Activated CD8-positive, alpha-beta memory T cell treated with anti-CD3 and anti-CD28 coated beads, Interleukin-2, amount 10 ng/mL, durations not matched to agents 7 days and 5 days (primary cell): ENCODE measurements at places on chromosomes 3 and 15. TPM values are rescaled to one million over a fixed set of nuclear protein-coding genes. Genes with fewer than 3 reads are reported as not detected.
A peak's percentile ranks its signal among the peaks of the same experiment; 100 is the strongest.

ZNF660 gene
- total RNA-seq = 0.18 TPM

GPR149 gene
- total RNA-seq = not detected

SH3BP5 gene
- 19.4 TPM for total RNA-seq

SERPINI2 gene
- total RNA-seq = not detected

SEMA3G gene
- 0.28 TPM for total RNA-seq

AMIGO3 gene
- total RNA-seq = 1.2 TPM

GP5 gene
- 0.53 TPM for total RNA-seq

PLCD1 gene
- total RNA-seq = 12.3 TPM

DNA sequence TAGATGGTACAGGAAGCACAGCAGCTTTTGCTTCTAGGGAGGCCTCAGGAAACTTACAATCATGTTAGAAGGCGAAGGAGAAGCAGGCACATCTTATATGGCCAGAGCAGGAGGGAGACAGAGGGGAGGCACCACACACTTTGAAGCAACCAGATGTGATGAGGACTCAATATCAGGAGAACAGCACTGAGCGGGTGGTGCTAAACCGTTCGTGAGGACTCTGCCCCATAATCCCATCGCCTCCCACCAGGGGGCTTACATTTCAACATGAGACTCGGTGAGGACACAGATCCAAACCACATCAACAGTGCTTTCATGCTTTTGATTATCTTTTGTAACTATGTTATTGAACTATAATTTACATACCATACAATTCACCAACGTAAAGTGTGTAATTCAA is 7.6 kb upstream of the TMEM44 start:
- peak; percentile 48 for DNase-seq

DNA sequence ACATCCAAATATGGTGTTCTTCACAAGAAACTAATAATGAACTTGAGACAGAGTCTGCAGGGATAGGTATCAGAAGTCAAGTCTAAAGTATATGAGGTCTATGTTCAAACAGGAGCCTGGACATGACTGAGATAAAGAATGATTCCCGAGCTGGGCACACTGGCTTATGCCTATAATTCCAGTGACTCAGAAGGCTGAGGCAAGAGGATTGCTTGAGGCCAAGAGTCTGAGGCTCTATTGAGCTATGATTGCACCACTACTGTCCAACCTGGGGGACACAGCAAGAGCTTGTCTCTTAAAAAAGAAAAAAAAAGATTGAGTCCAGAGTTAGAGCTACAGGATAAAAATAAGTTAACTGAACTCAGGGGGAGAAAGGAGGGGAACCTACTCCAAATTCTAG is 246.5 kb downstream of the LRRN1 start:
- DNase-seq = no peak

- DNase-seq = no peak
Observed at GRCh38 chr3:4575381-4575780, 82.2 kb downstream of the ITPR1 start.

DNA sequence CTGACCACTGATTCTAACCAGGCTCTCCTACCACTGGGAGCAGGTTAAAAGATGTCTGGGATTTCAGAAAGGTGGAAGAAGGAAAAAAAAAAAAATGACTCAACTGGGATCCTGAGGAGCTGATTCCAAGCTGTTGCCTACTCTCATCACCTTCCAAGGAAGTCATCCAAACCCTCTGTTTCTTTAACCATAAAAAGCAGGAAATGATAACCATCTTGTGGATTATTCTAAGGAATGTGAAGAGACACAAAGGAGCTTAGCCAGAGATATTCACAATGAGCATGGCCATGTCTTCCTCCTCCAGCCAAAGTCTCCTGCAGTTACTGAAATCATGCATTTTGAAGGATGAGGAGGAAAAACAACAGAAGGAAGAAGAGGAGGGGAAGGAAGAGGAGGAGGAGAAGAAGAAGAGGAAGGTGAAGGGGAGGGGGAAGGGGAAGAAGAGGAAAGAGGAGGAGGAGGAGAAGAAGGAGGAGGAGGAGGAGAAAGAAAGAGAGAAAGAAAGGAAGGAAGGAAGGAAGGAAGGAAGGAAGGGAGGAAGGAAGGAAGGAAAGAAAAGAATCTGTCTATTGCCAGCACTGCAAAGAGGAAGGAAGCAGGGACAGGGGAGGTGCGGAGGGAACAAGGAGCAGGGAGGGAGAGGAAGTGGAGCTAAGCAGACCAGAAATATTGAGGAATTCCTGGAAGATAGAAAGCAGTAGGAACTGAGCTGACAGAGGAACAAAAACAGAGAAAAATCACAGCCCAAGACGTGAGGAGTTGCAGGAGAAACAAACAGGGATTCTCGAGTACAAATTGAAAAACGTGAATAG is 229.2 kb downstream of the UACA start:
- no peak for DNase-seq

DNA sequence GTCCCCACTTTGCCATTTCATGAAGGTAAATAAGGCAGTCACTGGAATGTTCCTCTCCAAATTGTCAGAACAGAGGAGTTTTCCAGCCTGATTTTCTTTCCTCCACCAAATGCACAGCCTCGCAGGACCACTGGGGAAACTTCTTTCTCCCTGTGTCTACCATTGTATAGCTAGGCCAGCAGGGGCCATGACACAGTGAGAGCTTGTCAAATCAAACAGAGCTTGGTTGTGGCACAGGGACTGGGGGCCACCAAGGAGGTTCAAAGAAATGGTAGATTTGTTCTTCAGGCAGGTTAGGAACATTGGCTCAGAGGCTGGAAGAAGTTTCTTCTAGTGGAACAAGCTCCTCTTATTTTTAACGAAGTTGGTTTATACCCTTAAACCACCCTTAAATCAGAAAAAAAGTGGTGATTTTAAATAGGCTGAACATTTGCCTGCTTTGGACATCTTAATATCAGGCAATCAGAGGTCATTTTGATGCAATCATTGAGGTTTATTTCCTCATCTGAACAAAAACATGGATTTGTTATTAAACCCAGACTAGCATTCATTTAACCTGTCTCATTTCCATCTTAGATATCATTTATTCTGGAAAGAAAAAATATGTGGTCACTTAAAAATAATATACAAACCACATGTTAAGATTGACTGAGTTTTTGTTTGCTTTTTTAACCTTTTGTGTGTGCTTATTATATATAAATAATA is 105.6 kb downstream of the GTPBP8 start:
- DNase-seq = no peak

DNA sequence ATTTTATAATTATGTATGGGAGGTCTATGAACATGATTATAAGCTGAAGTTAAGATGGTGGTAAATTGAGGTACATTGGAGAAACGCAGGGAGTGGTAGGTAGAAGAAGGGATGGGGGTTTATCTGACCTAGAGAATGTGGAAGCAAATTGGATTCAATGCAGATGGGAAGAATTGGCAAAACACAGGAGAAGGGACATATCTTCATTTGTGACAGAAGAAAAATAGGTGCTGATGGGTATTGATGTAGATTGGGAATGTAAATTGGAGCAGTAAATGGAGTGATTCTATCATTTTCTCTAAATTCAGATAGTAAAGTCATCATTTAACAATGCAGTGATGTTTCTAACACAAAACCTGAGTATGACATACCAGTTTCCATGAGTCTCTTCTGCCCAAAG is 39.7 kb upstream of the AADAC start:
- no peak for DNase-seq

DNA sequence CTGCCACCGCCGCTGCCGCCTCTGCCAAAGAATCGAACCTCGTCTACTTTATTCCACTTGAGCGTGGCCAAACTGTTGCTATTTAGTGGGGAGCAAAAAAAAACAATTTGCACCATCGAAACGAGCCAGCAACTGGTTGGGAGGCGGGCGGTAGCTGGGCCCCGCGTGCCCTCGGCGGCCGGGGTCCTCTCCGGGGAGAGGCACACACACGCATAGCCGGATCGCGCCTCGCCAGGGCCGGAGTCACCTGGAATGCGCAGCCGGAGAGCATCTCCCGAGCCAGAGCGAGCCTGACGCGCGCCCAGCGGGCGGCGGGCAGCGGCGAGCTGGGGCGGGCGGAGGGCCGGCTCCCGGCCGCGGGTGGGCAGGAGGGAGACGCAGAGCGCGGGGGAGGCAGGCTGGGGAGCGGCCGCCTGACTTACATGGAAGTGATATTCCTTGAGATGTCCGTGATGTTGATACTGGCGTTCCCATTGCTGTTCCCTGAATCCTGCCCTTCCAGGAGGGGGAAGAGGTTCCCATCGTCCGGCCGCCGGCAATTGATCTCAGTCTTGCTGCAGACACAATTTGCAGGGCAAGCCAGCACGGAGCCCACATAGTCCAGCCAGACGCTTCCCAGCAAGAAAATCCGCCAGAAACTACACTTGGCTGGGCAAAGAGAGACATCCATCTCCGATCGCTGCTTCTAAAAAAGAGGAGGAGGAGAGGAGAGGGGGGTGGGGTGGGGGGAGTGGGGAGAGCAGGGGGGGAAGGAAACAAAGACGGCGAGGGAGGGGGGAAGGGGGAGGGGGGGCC is 858 bp downstream of the NTRK3 start:
- no peak for DNase-seq

DNA sequence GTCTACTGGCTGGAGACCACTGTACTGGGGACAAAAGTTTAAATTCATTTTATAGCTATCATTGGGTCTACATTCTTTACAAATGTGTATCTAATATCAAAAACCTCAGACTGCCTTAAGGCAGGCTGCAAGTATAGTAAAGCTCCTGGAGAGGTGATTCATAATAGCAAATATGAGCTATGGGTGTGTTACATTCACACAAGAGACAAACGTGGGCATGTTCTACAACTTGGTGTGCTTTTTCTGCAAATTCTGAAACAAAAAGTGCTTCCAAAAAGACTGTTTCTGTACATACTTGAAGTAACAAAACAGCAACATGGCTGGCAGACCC is 1101.4 kb downstream of the ROBO1 start:
- no peak for DNase-seq

GRCh38 chr15:70436428-70436827 is 326.9 kb downstream of the UACA start:
- DNase-seq = peak; percentile 56

GRCh38 chr3:152835601-152836102 is 721 bp downstream of the P2RY1 start:
- no peak for DNase-seq

GRCh38 chr3:62187022-62187431 is 186.3 kb downstream of the FEZF2 start:
- DNase-seq = no peak

- peak; percentile 61 for DNase-seq
Observed at GRCh38 chr3:126134219-126134975, 46.0 kb downstream of the ALDH1L1 start.

- DNase-seq = no peak
Observed at GRCh38 chr3:190286014-190286413, 36.2 kb downstream of the CLDN1 start.

DNA sequence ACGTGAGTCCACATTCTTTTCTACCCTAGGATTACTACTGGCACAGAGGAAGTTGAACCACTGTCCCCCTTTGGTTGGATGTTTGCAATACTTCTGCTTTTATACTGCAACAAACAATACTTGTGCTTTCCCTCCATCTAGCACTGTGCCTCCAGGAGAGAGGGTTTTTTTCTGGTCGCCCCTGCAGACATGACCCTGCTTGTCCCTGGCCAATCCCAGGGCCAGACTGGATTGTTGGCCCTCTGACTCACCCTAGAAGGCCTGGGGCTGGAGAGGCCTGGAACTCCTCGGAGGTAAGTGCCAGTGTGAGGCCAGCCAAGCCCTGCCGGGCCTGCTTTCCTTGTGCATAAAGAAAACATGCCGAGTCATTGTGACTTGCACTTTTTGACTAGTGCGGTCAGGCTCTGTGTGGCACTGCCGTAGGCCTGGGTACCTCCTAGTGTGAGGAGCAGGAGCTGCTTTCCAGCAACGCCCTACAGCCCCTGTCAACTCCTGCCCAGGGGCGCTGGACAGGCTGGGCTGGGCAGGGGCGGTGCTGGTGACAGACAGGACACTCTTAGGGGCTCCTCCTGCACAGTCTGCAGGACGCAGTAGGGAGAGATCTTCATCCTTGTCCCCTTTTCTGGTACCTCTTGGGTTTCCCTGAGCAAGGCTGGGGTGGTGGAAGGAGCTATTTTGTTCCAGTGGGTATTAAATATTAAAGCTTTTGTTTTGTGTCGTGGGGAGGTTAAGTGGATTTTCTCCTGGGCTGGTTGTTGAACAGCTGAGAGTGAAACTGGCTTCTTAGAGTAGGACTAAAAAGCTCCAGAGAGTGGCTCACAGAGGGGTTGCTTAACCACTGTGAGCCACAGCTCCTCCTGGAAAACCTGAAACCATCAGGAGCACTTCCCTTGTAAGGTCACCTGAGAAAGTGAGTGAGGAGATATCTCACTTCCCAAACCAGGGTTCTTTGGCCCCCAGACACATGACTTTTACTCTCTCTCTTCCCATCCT is 14.4 kb upstream of the TKT start:
- DNase-seq = no peak

- DNase-seq = no peak
Observed at GRCh38 chr3:18580268-18580667, 155.1 kb upstream of the SATB1 start.

- DNase-seq = no peak
Observed at GRCh38 chr3:152048831-152049230, 175.4 kb downstream of the SUCNR1 start.

- DNase-seq = no peak
Observed at GRCh38 chr15:23687143-23687470, at the start of gene NDN. Gene NDN (minus strand): TSS chr15:23687305. CDS start chr15:23687217, 88 bp downstream.

DNA sequence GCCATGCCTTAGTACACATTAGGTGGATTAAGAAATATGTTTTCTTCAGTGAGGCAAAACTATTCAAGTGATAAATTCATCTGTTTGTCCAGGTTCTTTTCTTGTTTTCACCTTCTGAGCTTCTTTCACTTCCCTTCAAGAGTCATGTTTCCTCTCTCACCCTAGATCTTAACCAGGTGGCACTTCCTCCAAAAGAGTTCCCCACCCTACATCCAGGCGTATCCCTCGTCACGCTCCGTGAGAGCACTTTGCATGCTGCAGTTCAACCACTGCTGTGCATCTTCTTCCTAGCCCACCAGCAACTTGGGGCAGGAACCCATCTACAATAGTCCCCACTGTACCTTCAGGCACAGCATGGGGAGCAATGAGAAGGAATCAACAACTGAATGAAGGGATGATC is 28.9 kb downstream of the OSBPL10 start:
- DNase-seq = no peak

DNA sequence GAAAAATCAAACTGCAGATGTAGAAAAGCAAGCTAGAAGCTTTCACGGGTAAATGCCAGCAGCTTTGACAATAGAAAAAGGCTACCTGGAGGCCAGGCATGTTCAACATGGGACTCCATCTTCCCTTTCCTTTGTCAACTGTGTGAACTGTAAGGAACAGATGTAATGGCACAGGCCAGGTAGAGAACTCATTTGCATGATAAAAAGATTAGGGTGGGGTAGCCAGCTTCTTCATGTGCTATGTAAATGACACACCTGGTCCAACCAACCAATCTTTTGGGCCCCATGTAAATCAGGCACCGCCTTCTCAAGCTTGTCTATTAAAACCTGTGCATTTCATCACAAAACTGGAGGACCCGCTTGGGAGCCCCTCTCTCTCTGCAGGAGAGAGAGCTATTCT is 686.5 kb upstream of the GOLIM4 start:
- no peak for DNase-seq

GRCh38 chr3:3170998-3171397 is 8.5 kb downstream of the CRBN start:
- no peak for DNase-seq

DNA sequence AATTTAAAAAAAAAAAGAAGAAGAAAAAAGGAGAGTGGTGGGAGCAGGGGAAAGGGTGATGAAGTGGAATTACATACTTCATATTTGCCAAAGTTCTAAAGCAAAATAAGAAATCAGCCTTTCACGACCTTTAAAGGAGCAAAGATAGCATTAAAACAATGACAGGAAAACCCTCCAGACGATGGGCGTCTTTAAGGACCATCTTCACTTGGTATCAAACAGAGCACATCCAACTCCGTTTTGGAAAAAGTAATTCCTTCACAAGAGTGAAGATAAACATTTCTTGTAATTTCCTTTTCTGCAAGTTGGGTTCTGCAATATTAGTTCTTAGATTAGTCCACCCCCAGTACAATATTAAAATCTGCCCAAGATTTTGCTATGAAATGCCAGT is 32.8 kb downstream of the FRMD4B start:
- DNase-seq = no peak
